ENCODE measurements at places on chromosomes 13 and 19.

DNA sequence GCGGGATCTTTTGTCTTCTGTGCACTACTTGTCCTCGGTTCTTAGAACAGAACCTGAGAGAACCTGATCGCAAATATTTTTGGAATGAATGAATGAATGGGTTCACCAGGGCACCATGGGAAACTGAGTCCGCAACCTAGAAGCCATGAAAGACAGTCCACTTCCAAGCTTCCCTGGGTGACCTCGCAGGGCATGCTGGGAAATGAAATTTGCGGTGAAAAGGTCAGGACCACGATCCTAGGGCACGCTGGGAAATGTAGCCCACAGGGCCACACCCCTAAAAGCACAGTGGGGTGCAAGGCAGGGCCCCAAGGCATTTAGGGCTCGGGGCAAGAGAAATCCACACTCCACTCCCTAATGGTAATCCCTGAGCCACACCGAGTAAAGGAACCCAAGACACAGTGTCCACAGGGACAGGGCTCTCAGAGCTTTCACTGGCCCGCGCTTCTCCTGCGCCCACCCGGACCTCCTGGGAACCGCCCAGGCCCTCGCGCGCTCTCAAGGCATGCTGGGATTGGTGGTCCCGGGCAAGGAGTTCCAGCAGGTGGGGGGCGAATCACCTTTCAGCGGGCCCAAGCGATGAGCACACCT, 1.1 kb upstream of the PPP1R12C start:
- no peak for DNase-seq

DNA sequence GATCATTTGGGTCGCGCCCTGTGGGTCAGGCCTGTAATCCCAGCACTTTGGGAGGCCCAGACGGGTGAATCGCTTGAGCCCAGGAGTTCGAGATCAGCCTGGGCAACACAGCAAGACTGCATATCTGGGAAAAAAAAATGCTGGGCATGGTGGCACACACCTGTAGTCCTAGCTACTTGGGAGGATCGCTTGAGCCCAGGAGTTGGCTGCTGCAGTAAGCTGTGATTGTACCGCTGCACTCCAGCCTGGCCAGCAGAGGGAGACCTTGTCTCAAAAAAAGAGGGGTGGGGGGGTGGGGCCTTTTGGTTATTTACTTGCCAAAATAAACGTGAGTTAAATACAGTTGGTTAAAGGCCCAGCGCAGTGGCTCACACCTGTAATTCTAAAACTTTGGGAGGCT, 9.8 kb upstream of the ZNF544 start:
- peak; percentile 26 for DNase-seq

- no peak for DNase-seq
Measured at GRCh38 chr13:59340581-59340980, 823.1 kb downstream of the DIAPH3 start.

- DNase-seq: no peak
Measured at GRCh38 chr19:21947775-21948174, 63.0 kb downstream of the ZNF208 start.

DNA sequence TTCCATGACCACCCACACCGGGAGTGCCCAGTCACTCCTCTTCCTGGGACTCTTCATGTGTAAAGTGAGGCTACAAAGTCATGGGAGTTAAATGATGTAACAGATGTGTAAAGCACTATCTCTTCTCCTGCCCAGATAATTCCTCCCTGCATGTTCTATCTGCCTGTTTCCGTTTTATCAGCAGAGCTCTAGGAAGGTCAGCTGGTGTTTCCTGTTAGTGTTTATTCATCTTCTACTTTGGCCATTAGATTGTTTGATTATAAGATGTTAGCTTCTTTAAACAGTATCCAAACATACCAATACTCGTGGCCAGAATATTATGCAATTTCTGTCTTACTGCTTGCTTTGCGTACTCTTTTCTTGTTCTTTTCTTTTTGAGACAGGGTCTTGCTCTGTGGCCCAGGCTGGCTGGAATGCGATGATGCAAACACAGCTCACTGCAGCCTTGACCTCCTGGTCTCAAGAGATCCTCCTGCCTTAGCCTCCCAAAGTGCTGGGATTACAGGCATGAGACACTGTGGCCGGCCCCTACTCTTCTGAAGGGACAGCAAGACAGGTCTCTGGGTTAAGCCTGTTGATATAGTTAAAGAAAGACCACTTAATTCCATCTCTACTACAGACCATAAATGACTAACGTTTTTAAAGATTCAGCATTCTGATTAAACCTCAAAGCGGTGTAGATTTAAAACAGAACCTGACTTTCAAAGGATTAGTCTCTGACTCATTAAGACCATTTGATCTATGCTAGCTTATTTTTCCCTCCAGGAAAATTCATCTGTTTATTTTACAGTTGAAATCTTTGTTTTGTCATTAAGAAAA, 97.4 kb upstream of the AKAP11 start:
- DNase-seq: no peak

DNA sequence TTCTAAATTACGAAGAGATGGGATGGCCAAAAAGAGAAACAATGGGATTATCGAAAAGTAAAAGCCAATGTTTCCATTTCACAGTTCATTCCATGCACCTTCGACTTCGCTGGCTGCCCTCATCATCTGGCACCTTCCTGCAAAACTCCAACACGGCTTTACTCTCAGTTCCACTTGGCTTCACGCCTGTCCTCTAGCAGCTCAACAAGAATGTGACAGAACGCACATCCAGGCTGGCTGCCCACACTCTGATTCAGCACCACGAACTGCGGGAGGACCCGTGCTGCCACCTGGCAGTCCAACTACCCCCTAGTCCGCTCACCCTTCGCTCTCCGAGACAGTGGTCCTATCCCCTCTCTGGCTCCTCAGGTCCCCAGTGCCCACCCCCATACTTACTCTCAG, 11.7 kb downstream of the ATP7B start:
- no peak for DNase-seq

DNA sequence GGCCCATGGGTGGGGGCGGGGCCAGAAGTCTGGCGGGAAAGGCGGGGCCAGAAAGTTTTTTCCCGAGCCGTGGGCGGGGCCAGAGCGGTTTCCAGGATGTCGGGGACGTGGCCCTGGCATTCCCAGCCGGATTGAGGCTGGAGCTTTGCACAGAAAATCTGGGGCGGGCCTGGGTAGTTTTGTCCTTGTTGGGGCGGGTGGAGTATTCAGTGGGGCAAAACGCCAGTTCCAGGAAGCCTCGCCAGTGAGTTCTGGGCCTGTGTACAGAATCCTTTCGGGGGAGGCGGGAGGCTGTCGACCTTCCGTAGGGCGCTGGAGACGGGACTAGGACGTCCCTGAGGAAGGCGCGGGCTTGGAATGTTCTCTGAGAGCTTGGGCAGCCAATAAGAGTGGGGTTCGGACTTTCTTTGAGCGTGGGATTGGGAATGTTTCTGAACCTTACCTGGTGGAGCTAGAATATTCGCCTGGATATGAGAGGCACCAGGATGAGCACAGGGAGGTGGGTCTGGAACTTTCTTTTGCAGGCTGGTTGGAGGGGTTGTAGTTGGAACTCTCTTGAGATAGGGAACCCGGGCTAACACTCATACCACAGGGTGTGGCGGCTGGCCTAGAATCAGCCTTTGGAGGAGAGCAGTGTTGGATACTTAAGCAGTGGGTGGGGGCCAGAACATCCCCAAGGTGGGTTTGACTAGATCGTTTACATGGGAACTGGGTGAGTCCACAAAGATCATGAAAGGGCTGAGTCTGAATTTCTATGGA, 1.3 kb downstream of the CCDC9 start:
- no peak for DNase-seq

DNA sequence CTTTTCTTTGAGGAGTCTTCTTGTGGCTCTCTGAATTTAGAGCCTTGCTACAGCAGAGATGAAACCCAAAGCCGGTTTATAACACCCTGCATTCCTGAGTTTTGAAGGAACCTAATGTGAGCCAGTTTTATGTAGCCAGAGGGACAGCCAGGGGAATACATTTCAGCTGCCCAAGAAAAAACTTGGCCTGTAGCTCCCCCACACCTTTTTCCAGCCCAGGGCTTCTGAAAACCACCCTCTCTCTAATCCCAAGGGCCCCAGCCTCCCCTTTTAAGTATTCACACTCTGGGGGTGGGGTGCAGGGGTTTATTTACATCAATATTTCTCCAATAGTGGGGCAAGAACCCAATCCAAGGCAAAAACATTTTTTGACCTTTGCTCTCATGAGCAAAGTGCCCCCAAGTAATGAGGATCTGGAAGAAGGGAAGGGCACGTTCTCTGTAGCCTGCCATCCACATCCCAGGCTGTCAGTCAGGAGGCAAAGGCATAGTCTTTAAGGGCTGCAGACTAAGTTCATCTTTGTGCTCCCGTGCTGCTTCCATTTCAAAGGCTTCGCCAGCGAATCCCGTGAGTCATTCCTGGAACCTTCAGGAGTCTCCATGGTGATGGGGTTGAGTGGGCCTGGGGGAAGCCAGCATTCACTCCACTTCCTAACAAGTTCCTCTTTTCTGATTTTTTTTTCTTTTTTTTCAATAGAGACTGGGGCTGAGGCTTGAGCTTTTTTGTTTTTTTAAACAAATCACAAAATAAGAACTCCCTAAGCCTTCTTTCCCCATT, 33.2 kb upstream of the MEDAG start:
- DNase-seq: no peak

GRCh38 chr19:18170714-18171255, 2.8 kb upstream of the IFI30 start:
- no peak for DNase-seq

GRCh38 chr19:11227195-11227886, 12.1 kb upstream of the ANGPTL8 start:
- no peak for DNase-seq

GRCh38 chr19:3547301-3547731, 8.3 kb downstream of the TEKTIP1 start:
- no peak for DNase-seq

- no peak for DNase-seq
Measured at GRCh38 chr19:14434543-14435319, 1.6 kb downstream of the PKN1 start.

DNA sequence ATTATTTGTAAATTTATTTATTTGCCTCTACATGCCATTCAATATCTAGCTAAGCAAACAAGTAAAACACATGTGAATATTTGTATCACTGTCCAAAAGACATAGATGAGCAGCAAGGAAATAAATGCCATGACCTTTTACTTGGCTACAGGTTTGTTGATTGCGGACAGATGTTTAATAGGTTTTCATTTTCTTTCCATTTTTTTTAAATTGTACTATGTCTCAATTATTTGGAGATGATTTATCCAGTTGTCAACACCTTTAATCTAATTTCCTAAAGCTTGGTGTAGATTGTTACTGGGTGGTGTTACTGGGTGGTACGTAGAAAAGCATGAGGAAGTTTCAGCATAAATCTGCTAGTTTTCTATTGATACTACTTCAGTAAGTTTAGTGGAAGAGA, 560.6 kb upstream of the SPRY2 start:
- no peak for DNase-seq

- no peak for DNase-seq
Measured at GRCh38 chr19:1808395-1808731, 3.7 kb downstream of the ATP8B3 start.

GRCh38 chr19:33171222-33171795, 22.8 kb upstream of the LRP3 start:
- DNase-seq: no peak

- DNase-seq: no peak
Measured at GRCh38 chr19:6710273-6711077, 10.0 kb downstream of the C3 start.

DNA sequence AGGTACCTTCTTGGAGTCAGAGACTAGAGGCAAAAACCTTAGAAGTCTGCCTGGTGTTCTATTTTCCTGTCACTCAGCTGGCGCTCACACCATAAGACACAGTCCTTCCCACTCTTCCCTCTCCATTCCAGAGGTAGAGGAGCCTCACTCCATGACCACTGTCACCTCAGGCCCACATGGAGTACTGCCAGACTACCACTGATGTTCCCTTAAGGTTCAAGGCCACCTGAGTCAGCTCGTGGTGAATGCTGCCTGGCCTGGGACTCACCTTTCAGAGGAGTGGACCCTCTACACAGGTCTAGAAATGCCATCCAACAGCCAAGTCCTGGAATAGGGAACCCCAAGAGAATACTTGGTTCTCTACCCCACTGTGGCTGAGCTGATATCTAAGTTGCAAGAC, 29.9 kb downstream of the RGCC start:
- no peak for DNase-seq

DNA sequence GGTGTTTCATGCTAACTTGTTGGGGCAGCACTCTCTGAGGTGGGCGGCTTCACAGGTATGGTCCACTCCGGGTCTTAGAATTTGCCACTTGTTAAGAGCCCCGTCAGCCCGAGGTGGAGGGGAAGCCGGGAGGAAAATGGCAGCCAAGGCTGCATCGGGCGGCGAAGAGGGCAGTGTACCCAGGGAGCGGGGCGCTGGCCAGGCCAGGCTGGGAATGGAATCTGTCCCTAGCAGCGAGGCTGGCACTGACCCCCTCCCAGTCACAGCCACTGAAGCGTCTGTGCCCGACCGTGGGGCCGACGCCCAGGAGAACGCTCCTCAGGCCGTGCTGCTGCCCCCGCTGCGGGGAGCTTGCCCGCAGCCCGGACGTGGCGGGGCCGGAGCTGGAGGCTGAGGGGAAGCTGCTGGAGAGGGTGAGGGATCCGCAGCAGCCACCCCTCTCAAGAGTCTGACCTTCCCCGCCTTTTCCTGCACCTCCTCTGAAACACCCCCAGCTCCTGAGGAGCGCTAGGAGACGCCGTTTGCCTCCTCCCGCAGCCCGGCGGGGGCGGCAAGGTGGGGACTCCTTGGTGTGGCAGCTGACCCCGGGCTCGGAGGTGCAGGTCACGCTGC, 313.8 kb upstream of the SPRY2 start:
- no peak for DNase-seq

GRCh38 chr19:11843722-11844121, 4.8 kb upstream of the ZNF439 start:
- no peak for DNase-seq

DNA sequence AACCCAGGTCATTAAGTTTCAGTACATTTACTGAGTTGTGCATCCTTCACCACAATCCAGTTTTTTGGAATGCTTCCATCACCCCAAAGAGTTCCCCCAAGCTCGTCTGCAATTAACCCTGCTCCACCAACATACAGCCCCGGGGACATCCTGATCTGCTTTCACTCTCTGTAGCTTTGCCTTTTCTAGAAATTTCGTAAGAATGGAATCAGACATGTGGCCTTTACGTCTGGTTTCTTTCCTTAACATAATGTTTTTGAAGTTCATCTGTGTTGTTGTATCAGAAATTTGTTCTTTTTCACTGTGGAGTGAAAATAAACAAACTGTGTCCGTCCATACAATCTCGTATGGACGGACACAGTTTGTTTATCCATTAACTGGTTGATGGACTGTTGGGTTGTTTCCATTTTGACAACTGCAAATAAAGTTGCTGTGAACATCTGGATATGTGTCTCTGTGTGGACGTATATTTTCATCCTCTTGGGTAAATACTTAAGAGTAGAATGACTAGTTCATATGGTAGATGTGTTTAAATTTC, 2.9 kb downstream of the KLHL26 start:
- DNase-seq: no peak

- DNase-seq: no peak
Measured at GRCh38 chr19:4368128-4368820, 24.9 kb downstream of the MPND start.

DNA sequence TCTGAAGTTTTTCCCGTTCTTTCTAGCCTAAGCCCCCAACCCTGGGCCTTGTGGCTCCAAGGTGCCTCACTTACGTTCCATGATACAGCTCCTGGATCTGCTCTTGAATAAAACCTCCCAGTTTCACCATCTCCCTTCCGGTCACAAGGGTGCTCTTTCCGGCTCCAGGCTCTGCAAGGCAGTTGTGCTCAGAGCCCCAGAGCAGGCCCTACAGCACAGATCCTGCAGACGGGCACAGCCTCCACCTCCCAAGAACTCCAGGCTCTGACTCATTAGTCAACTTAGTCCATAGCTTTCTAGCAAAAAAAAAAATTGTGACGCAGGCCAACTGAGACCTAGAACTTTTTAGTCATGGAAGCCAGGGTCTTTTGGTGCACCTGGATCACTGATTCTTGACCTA, 33.9 kb upstream of the SLC7A10 start:
- DNase-seq: no peak

- no peak for DNase-seq
Measured at GRCh38 chr13:51912091-51912490, 50.3 kb downstream of the CCDC70 start.

Data from T-cell (primary cell).